ENCODE measurements at places on chromosomes 12 and 14.

DNA sequence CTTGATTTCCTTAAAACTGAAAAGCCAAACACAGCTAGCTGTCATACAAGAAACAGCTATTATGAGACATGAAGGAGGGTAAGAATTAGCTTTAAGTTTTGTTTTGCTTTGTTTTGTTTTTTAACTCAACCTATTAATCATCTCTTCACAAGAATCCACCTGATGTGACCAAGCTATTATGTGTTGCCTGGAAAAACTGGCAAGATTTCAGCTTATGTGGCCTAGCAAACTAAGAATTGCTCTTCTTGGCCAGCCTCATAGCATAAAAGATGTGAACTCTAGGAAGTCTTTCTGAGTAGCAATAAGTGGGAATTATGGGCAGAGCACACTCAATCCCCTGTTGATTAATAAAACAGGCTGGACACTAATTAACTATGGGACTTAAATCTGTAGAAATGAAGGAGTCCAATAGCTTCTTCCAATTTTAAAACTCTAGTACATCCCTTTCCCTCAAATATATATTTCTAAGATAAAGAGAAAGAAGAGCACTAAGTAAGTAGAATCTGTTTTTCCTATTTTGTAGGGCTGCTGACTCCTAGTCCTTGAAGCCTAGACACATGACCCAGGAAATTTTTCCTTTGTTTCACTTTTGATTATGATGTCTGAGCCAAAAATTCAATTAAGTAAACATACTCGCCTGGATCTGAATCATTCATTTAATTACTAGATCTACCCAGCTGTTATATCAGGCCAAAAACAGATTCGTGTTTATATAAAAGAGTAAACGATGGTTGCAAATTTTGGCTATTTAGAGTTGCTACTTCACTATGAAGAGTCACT, 75.7 kb downstream of the GTF2A1 start:
- DNase-seq: no peak

DNA sequence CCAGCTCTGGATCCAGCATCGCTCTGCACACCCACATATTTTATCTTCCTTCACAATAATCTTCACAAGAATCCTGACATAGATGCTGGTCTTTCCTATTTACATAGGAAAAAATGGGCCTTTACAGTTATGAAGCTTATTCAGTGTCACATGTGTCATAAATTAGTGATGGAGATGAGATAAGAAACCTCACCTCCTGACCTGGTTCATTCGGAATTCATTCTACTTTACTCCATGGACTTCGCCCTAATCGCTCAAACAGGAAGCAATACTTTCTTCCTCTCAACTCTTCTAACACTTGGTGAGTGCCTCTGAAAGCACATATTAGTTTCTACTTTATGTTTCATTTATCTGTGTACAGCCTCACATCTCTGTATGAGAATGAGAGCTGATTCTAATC, 12.0 kb upstream of the SINHCAF start:
- no peak for DNase-seq

DNA sequence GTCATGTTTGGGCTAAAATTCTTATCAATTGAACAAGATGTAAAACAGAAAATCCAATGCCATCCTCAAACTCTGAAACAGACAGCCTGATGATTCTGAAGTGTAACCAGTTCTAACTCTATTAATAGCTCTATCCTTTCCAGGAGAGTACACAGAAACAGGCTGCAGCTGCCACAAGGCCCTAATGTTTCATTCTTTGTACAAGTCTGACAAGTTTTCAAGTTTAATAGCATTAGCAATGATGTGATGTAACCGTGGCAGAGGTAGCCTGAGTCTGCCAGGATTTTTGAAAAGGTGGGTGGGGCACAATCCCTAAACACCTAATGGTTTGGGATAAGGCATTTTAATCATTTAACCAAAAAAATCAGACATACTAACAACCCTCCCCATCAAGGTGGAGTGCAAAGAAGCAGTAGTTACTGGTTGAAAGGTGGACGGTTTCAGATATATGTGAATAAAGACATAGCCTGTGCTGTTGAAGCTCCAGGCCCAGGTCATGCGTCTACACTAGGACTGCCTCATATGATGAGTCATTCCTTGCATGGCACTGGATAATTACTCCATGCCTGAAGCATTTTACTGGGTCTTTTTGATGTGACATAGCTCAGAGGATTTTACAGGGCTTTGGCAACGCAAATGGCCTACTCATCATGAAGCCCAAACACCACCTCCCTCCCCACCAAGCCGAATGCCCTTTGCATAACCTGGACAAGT, 145.1 kb upstream of the GRIP1 start:
- no peak for DNase-seq

GRCh38 chr12:24705741-24706358, 243.1 kb downstream of the BCAT1 start:
- DNase-seq: no peak

DNA sequence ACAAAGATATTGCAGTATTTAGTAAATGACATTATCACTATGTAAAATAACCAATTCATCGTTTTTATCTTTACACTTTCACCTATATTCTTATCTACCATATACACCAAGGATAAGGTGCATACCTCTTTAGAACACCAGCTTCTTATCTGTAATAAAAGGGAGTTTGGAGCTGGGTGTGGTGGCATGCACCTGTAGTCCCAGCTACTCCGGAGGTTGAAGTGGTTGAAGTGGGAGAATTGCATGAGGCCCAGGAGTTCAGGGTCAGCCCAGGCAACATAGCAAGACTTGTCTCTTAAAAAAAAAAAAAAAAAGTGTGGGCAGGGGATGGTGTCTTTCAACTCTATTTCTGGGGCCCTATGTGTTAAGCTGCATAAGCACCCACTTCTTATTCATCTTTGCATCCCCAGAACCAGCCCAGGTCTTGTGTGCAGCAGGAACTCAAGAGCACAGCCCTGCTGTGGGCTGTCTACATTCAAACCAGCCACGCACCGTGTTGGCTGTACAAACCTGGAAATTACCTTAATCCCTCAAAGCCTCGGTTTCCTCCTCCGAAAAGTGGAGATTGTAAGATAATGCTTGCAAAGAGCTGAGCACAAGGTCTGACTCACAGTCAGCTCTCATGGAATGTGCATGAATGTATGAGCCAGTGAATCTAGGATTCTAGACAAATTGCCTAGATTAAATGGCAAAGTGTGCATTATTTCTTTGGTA, 256.6 kb upstream of the FOXN3 start:
- no peak for DNase-seq

DNA sequence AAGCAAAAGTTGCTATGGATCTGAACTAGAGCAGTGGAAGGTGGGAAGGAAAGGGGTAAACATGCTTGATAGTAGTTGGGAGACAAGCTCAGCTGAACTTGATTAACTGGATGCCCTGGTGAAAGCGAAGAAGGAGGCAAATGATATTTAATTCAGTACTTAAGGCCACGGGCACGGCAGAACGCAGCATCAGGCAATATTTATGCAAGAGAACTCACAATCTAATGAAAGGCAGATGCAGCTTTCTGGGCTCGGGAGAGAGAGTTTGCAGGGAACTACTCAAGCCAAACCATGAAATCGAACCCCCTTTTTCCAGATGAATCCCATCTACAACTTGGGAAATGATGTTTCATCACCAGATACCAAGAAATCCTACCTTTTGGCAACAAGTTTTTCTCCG, 3.5 kb upstream of the CNIH1 start:
- DNase-seq: no peak

DNA sequence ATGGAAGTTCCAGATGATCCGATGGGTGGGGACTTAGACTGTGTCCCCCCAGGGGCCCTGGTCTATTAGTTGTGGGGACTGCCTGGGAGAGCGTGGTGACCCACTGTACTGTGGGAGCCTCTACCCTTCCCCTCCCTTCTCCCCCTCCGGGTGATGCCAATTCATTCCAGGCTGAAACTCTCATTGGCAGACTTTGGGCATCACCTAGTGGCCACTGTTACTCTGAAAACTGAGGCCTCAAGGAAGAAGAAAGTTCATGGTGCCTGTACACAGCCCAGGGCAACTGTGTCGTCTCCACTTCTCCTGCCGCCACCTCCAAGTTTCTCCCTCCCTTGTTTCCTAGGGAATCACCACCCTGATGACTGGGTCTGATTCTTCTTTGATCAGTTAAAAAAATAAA, 173.6 kb upstream of the ALG10B start:
- DNase-seq: no peak

- no peak for DNase-seq
These were observed 122.7 kb downstream of the PAPOLA start for GRCh38 chr14:96624661-96625425.

DNA sequence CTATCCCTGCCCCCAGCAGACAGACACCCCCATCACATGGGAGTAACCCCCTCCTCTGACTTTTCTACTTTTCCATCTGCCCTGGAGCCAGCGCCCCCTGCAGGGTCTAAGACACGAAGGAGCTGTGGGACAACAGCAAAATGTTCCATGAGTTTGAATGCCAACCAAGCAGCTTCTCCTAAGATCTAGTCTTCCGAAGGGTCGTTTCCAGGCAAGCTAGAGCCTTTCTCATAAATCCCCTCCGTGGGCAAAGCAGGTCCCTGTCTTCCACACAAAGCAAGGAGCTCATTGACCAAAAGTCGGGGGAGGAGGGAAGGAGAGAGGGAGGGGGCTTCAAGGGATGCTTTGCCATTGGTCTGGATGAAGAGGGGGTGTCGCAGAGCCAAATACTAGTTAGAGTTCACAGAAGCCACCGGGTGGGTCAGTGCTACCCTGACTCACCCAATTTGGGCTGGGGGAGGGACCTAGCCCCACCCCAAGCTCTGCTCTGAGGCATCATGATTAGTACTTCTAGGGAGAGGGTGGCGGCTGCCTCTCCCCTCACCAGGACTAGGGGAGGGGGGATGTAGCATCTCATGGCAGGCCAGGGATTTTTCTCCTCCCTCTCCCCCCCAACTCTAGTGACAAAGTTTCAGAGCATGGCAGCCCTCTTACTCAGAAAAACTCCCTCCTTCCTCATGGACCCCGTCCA, 1.6 kb downstream of the MSI1 start:
- no peak for DNase-seq

DNA sequence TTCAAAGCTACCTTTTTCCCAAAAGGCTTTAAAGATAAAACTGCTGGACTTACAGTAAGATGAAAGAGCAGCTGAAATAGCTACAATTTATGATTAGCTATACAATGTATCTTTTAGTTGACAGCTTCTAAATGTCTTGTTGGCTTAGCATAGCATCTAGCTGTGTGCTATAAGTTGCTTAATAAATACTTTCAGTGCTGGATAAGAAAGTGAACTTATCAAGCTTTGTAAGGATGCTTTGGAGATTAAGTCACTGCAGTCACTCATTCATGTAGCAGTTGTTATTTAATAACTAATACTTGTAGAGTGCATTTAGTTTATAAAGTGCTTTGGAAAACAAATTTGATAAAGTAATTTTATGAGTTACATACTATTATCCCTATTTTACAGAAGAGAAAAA, 14.6 kb downstream of the CFAP54 start:
- no peak for DNase-seq

GRCh38 chr12:52920937-52921336, 16.1 kb upstream of the KRT8 start:
- no peak for DNase-seq

GRCh38 chr12:76375470-76375869, 27.3 kb upstream of the BBS10 start:
- DNase-seq: no peak

GRCh38 chr14:78698991-78699390, 528.8 kb downstream of the NRXN3 start:
- DNase-seq: no peak

- DNase-seq: no peak
These were observed 645 bp downstream of the KITLG start for GRCh38 chr12:88579601-88580050.

- DNase-seq: no peak
These were observed 37.7 kb upstream of the NR1H4 start for GRCh38 chr12:100435957-100436356.

- DNase-seq: peak; percentile 62
These were observed at the start of gene MMP19 for GRCh38 chr12:55842681-55843429. MMP19 (minus strand) TSS chr12:55842936; CDS start chr12:55842830, 106 bp downstream.

GRCh38 chr14:61472801-61473376, 151.5 kb downstream of the PRKCH start:
- no peak for DNase-seq

Measured in AG04450 (cell line).